ENCODE measurements at places on chromosomes 5 and 9. TPM values are rescaled to one million over a fixed set of nuclear protein-coding genes. Genes with fewer than 3 reads are reported as not detected.

The HAPLN1 gene
- total RNA-seq: not detected

DNA sequence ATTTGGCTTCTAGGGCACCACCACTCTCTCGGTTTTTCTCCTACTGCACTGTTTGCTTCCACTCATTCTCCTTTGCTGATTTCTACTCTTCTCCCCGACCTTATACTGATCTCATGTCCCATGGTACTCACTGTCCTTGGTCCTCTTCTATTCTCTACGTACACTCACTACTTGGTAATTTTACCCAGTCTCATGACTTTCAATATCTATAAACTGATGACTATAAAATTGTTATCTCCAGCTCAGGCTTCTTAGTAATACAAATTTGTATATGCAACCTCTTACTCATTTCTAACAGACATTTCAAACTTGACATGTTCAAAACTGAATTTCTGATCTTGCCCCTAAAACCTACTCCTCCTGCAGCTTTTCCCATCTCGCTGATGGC lies 4.1 kb downstream of the RAPGEF6 start:
- no peak for DNase-seq
- H3K36me3 ChIP-seq: peaks cover 14% of the 10 kb centered on the region
- no peak overlapping the region for H3K4me3 ChIP-seq
- no peak overlapping the region for H3K27ac ChIP-seq
- peaks cover 28% of the 10 kb centered on the region for H3K4me1 ChIP-seq

DNA sequence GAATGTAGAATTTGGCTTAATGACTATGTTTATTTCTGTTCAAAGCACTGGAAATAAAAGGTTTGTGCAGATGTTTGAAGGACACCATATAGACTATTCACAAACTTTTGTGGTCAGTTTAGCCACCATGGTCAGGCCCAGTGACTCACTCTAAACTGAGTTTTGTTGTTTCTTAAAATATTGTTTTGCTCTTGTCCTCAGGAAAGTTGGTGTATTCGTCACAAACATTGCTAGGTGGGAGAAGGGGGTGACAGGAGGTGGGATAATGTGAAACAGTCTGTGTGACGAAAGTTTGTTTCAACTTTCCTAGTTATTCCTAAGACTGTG lies 35.0 kb upstream of the LIFR start:
- DNase-seq: no peak
- no peak overlapping the region for H3K27ac ChIP-seq
- H3K27me3 ChIP-seq: peaks cover 6% of the 10 kb centered on the region
- no peaks in the 10 kb centered on the region for H3K36me3 ChIP-seq

GRCh38 chr5:137566780-137567179 lies 67.7 kb upstream of the SPOCK1 start:
- no peak for DNase-seq
- peaks cover 13% of the 10 kb centered on the region for H3K4me1 ChIP-seq
- peaks cover 2% of the 10 kb centered on the region for H3K36me3 ChIP-seq

DNA sequence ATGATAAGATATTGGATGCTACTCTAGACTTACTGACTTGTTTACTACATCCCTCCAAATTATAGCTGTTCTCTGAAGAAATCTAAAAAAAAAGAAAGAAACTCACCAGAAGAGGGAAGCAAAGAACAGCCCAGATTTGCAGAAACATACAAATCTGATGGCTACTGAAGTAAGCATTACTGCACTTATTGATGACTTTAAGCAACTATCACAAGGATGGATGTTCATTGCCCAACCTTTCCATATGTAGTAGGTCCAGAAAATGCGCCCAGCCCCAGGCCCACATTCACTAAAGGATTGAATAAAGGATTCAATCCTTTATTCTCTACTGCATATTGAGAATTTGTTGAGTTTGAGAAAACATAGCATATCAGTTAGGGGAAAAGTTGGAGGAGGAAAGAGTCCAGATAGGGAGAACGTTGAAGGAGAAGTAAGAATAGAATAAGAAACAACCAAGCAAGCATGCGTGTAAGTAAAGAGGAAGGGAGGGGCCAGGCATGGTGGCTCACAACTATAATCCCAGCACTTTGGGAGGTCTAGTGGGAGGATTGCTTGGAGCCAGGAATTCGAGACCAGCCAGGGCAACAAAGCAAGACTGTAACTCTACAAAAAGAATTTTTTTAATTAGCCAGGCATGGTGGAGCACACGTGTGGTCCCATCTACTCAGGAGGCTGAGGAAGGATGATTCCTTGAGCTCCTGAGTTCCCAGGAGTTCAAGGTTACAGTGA lies 33.8 kb upstream of the DTWD2 start:
- H3K4me3 ChIP-seq: no peak overlapping the region
- H3K27me3 ChIP-seq: no peaks in the 10 kb centered on the region
- peaks cover 3% of the 10 kb centered on the region for H3K4me1 ChIP-seq
- H3K27ac ChIP-seq: no peak overlapping the region

DNA sequence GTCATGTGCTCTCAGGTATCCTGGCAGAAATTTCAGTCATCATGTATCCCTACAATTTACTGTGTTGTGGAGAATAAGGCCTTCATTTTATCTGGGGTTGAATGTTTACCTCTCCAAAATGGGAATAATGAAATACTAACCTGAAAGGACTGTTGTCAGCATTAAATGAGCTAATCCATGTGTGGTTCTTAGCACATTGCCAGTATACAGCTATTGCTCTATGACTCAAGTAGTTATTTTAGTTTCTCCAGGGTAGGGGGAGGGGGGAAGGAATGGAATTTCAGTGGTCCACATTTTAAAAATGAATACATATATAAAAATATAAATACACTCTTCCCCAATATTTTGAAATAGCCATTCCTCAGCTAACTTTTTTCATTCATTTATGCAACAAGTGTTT lies 3.5 kb downstream of the PAM start:
- peaks cover 45% of the 10 kb centered on the region for H3K4me1 ChIP-seq
- DNase-seq: no peak
- peaks cover 6% of the 10 kb centered on the region for H3K27me3 ChIP-seq
- H3K27ac ChIP-seq: no peak overlapping the region
- H3K36me3 ChIP-seq: peaks cover 1% of the 10 kb centered on the region

The MED7 gene
- 15.5 TPM for total RNA-seq

Measured in activated naive CD8-positive, alpha-beta T cell treated with anti-CD3 and anti-CD28 coated beads, Interleukin-2, amount 10 ng/mL, durations not matched to agents 7 days and 5 days (primary cell).